ENCODE measurements at places on chromosomes 7 and 10.
A peak's percentile ranks its signal among the peaks of the same experiment; 100 is the strongest.

DNA sequence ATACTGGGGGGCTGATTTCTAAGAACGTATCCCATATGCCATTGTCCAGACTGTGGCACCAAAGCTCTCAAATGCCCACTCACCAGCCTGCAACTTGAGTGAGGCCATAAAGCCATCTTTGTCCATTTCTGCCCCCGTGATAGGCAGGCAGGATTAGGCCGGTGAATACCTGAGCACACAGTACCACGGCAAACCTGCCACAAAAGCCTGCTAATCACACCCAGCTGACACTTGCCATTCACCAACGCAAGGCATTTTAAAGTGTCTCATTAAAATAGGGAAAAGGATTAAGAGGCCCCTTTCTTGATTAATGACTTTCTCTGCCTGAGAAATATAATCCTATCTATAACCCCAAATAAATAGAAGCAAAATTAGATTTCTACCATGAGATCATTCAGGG is 111.4 kb upstream of the NANOS1 start:
- DNase-seq = no peak

DNA sequence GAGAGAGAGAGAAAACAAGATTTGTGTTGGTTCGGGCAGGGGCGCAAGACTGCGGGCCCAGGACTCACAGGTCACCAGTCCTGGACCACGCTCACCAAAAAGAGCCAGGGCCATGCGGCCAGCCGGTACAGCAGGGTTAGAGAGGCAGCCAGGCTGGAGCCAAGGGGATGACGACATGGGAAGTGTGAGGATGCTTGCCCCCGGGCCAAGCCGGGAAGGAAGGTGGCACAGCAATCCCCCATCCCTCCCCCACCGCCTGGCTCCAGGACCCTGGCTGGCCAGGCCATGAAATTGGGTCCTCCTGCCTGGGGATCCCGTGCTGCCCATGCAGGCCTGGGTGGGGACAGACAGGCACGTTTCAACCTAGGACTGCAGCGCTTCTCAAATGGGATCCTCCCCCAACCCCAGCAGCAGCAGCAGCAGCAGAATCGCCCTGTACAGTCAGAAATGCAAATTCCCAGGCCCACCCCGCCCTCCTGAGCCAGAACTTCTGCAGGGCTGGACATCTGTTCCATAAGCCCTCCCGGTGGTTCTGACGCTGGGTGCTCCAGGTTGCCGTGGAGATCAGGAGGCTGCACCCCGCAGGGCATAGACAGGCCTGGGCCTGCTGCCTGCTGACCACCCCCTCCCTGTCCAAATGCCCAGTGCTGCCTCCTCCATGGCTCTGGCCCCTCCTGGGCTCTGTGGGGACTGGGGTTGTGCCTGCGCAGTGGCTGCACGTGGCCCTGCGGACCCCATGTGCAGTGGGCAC is 35.0 kb downstream of the YKT6 start:
- DNase-seq = no peak

DNA sequence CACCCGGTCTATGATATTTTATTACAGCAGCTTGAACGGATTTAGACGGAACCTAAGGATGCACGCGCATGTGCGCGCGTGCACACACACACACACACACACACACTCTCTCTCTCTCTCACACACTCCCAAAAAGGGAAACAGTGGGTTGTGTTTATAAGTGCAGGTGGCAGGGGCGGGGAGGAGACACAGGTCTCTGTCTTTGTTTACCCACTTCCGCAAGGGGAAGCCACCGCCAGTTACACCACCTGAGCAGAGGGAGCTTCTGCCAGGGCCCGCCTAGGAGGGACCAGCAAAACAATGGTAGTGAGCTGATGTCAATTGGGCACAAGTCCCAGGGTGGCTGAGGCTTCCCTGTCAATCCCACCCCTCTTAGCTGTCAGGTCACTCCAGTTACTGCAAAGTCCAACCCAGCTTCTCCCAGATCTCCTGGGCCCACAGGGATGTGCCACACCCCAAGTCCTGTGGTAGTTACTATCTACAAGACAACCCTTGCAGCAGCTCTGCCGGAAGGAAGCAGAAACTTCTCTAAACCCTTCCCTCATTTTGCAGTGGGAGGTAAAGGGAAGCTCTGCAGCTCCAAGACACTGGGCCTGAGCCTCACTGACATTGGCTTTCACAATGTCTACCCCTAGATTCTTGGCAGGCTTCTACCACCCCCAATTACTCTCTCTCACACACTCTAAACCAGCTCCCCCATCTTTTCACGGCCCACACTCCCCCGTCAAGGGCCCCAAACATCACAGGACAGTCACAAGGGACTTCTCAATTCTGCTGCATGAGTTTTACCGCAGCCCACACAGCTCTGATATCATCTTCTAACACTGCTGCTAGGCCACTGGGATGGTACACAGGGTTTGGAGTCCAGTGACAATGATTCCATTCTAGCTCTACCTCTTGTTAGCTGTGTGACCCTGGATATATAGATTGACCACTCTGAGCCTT is 17.6 kb downstream of the ANXA11 start:
- no peak for DNase-seq

GRCh38 chr10:86048973-86049372 is 317.6 kb downstream of the GRID1 start:
- no peak for DNase-seq

- DNase-seq = no peak
Measured at GRCh38 chr7:150434240-150434639, 16.2 kb upstream of the GIMAP8 start.

- no peak for DNase-seq
Measured at GRCh38 chr7:23249486-23249885, 2.9 kb downstream of the GPNMB start.

DNA sequence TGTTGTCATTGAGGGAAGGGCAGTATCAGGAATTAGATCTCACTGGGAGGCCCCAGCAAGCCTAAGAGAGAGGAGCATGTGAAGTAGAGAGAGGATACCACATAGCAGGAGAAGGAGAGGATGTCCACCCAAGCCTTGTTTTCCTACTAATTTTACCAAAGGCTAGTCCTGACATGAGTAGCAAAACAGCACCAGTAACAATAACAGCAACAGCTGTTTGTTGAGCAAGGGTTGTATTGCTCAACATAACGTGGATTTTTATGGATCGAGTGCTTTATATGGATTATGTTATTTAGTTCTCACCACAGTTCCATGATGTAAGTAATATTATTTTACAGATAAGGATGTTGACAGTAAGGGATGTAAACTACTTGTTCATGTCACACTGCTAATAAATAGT is 135.2 kb upstream of the DLX6 start:
- DNase-seq = no peak

DNA sequence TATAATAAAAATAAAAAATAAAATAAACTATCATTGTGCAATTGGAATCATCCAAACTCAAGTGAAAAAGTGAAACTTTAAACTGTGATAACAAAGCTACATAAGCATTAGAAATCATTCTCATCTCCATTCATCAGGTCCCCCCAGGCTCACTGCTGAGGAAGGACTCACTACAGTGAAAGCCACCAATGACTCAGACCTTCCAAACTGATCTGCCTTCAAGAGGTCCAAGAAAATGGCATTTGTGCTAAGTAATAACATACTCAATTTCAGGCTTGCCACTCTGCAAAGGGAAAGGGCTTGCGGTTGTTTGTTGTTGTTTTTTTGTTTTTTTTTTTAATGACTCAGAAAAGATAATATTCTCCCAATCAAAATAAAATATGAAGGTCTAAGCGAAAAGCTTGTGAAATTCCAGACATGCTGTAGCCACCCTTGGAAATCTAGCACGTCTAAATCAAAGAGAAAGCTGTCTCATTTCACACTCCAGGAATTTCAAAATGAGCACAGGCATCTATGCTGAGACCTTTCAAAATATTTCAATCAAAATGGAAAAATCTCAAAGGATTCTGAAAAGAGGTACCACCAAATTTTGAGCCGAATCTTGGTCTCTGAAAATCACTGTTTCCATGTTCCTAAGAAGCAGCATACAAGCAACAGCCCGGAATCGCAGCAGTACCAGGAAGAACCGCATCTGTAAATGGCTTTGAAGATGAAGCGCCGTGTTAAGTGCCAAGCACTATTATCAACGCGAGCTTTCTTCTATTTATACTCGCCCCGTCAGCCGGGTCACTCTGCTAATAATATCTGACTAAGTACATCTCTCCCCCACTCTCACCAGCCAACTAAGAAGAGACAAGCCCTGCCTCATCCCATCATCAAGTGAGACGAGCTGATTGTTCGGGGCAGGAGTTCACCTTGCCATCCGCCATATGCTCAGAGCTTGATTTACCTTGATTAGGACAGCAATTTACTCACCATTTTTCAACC is 13.5 kb downstream of the SFMBT2 start:
- DNase-seq = no peak

DNA sequence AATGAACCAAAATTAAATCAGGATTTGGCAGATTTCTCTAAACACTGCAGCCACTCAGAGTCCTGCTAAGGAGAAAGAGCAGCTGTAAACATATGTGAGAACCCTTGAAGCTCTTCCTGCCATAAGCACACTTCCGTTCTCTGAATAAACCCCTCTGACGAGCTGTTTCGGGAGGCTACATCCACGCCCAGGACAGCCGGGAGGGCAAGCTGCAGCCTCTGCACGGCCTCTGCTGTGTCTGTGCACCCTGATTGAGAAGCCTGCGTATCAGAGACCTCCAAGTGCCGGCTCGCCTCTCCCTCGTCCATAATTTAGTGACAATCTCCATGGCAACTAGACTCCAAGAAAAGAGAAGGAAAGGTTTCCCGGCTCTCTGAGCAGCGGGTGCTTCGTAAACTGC is 114.4 kb downstream of the PTPRN2 start:
- DNase-seq = no peak

- peak; percentile 4 for DNase-seq
Measured at GRCh38 chr10:53403688-53404087, 631.1 kb upstream of the MBL2 start.

- DNase-seq = no peak
Measured at GRCh38 chr7:88230646-88231045, 10.8 kb upstream of the SRI start.

DNA sequence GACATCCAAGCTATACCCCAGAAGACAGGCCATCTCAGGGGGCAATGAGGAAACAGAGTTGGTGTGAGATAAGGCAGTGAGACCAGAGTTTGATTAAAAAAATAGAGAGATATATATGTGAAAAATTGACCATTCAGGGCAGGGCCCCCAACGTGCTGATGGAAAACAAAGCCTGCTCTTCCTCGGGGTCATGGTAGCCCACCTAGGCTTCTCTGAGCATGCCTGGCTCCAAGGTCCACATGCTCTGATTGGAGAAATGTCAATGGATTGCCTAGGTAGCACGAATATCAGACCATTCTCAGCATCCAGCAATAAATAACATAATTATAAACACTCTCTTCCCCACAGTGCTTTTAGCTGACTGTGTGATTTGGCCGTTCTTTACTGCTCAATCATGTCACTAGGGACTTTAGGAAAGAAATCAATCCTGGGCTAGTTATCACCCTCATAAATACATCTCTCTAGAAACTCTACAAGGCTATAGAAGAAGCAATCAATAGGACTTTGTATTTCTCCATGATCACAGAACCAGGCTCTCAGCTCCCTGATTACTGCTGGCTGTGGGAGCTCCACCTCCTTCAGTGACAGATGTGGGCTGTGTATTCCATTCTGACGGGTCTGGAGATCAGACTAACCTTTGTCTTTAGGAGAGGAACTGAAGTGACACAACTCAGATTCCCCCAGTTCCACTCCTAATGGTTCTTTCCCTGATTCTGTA is 766.4 kb downstream of the GRID1 start:
- DNase-seq = no peak

GRCh38 chr7:116888895-116889294 is 26.5 kb downstream of the CAPZA2 start:
- DNase-seq = no peak

GRCh38 chr7:128031901-128032604 is 816 bp upstream of the LRRC4 start:
- no peak for DNase-seq

Measured in MG63 (cell line).